ENCODE measurements at places on chromosomes 7 and 10.

DNA sequence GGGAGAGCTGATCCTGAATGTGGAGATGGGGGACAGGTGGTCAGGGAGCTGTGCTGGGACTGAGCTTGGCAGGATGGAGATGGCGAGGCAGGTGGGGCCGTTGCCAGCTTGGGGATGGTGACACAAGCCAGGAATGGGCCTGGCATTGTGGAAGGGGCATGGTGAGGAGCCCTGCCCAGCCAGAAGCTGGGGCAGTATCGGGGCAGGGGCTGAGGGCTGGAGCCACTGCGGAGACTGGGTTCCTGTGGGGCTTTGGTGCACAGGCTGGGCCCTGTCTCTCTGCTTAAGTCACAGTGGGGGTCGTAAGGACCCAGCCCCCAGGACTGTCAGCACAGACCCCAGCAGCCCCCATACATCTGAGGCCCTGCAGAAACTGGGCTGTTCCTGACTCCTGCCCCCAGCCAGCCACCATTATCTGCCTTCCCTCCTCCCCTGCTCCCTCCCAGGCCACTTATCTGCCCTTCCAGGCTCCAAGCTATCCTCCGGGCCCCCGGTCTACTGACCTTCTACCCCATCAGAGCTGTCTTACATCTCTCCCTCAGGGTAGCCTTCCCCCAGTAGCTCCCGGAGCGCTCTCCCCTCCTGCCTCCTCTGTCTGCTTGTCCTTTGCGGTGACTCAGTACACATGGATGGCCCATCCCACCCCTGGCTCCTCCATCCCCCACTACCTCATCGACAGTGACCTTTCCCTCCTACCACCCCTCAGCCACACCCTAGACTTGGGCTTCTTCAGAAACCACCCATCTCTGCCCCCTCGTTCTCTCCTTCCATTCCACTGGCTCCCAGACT, 44.2 kb downstream of the PPIF start:
- no peak for DNase-seq

DNA sequence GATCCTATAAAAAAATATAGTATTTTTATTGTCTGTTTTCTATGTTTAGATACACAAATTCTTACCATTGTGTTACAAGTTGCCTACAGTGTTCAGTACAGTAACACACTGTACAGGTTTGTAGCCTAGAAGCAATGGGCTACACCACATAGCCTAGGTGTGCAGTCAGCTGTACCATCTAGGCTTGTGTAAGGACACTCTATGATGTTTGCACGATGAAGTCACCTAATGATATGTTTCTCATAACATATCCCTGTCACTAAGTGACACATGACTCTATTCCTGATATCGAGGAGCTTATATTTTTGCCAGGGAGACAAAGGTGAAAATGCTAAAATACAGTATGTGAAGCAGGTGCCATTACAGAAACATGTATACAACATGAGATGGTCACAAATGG, 18.6 kb downstream of the ZNF25 start:
- no peak for DNase-seq

GRCh38 chr10:71074176-71074755, 138.1 kb upstream of the UNC5B start:
- no peak for DNase-seq

DNA sequence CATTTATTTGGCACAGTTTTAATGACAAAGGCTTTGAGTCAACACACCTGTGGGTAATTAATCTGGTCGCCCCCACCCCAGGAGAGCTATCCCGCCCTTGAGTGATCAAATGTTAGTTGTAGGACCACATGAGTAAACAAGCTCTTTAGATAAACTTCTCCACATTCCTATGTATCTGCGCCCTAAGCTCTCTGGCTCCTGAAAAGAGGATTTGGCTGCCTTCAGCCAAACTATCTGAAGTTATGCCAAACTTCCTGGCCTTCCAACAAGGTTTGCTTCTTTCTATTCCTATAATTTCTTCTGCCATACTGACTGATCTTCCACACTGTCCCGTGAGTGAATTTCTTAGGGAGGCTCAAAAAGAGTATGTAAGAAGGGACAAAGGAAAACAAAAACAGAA, 134.2 kb downstream of the RALA start:
- no peak for DNase-seq

- no peak for DNase-seq
These were observed 59.4 kb upstream of the FRMD4A start for GRCh38 chr10:14389981-14390590.

- no peak for DNase-seq
These were observed 92.6 kb downstream of the LRRC4 start for GRCh38 chr7:127938588-127938987.

DNA sequence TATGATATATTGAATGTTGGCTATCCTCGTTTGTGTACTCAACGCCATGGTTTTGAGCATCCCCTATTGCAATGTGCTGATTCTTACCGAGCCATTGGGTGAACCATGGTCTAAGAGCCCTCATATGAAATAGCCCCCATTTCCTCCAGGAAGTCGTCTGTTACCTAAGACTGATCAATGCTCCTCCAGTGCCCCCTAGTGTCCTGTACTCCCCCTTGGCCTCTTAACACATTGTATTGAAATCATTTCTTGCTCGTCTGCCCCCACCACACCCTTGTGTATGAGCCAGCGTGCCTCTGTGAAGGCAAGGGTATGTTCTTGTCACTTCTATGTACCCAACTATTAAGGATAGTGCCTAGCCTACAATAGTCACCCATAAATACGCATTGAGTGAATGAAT, 11.2 kb upstream of the SLC35B4 start:
- peak; percentile 65 for DNase-seq

- DNase-seq: no peak
These were observed 54.7 kb downstream of the ADAMTS14 start for GRCh38 chr10:70726909-70727495.

- DNase-seq: no peak
These were observed 158.1 kb downstream of the AHR start for GRCh38 chr7:17456541-17456940.

GRCh38 chr7:132933072-132933458, 148.8 kb downstream of the CHCHD3 start:
- no peak for DNase-seq

DNA sequence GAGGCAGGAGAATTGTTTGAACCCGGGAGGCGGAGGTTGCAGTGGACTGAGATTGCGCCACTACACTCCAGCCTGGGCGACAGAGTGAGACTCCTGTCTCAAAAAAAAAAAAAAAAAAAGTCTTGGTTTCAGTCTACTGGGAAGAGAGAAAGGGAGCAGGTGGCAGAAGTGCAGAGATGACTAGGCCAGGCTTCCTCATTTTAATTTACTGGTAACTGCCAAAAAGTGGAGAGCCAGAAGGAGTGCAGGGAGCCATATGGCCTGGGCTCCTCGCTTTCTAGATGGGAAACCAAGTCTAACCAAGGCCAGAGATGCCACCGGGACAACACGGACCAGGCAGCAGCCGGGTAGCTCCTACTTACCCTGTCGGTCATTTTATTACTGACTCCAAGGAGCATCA, 12.2 kb downstream of the SEPHS1 start:
- peak; percentile 60 for DNase-seq

DNA sequence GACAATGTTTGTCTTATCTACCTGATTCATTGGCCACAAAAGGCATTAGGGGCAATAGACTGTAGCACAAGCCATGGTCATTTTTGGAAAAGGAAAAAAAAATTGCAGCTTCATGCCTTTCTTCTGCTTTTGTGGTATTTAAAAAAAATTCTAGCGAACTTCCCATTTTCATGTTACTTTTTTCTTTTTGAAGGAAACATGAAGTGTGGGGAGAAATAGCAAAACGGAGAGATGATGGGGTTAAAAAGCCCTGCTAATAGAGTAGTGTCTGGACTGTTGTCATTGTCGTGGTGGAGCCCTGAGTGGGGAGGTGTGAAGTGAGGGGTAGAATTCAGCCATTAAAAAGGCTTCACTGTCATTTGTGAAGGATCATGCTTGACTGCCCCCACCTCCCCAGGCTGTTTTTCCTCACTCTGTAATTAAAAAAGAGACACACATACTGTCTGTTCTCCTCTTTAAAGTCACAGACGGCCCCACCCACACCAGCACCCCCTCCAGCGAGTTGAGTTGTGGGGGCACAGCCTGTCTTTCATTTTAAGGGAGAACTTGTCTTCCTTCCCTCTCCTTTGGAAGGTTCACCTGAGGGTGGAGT, 272.4 kb downstream of the CREB5 start:
- DNase-seq: no peak

DNA sequence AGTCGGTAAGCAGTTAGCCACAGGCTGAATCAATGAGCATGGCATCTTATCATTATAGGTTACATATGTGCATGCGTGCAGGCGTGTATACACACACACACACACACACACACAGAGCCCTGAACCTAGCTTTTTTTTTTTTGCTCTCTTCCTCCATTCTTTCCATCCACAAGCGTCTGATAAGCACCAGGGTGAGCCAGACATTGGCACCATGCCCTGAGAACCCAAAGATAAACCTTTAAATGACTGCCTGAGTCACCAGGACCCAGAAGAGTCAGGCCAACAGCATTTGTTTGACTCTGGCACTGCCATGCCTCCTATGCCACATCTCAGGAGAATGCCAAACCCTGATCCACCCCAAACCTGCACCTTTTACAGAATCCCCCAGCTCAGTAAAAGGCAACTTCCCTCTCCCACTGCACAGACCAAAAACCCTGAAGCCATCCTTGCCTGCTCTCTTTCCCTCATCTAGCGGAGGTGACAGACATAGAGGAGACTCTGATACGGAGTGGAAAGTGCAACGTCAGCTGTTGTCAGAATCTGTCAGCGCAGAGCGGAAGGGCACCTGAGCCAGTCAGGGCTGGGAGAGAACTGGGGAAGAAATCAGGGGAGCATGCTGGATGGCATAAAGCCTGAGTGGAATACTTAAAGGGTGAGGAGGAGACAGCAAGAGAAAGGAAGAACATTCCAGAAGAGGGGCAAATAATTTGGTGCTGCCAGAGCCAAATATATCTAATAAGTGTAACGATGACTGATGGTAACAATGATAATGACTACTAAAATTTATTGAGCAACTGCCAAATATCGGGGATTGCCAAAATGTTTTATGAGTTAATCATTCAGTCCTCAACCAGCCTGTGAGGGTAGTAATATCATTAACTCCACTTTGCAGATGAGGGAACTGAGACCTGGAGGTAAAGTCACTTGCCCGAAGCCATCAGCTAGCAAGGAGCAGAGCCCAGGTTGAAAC, 3.2 kb downstream of the PARP12 start:
- DNase-seq: no peak

DNA sequence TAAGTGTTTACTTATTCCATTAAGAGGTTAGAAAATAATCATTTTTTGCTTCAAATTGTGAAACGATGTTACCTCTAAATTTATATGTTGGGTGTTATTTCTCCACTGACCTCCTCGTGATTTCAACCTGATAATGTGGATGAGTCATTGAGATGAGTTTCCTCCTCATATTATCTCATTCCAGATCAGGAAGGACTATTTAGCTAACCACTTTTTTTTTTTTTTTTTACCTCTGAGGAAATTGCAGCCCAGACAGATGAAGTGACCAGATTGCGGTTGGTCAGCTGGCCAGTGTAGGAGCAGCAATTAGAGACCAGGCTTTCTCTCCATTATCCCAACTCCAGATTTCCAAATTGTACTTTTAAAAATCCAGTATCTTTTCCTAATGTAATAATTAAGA, 248.7 kb downstream of the FZD1 start:
- DNase-seq: no peak

GRCh38 chr7:31095286-31096197, 43.4 kb downstream of the ADCYAP1R1 start:
- DNase-seq: no peak
